Endothelial cell (in vitro differentiated cells): ENCODE measurements at places on chromosomes 7 and 10.

DNA sequence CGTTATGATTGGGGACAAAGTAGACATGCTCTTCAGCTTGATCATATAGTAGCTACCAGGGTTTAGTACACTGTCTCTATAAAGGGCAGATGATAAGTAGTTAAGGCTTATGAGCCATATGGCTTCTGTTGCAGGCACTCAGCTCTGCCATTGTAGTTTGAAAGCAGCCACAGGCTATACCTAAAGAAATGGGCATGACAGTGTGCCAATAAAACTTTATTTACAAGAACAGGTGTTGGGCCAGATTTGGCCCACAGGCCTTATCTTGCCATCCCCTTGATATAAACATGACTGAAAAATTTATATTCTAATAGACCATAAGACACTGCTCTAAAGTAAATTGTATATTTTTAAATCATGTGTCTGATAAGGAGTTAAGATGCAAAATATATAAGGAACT lies 36.6 kb downstream of the GRK5 start:
- DNase-seq: no peak

DNA sequence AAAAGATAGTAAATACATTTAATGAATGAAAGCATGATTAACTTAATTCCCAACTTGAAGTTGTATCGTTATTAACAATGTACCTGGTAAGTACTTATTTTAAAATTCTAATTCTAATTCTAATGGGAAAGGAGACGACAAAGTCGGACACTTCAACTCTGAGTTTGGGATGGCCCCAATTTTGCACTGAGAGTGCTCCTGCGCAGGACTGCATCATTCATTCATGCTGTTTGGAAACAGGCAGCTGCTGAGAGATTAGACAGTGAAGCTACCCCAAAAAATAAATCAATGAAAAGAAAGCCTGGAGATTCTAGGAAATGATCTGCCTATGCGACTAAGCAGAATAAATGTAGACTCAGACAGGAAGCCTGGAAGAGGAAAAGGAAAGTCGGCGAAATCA lies 141.7 kb upstream of the VKORC1L1 start:
- DNase-seq: no peak

DNA sequence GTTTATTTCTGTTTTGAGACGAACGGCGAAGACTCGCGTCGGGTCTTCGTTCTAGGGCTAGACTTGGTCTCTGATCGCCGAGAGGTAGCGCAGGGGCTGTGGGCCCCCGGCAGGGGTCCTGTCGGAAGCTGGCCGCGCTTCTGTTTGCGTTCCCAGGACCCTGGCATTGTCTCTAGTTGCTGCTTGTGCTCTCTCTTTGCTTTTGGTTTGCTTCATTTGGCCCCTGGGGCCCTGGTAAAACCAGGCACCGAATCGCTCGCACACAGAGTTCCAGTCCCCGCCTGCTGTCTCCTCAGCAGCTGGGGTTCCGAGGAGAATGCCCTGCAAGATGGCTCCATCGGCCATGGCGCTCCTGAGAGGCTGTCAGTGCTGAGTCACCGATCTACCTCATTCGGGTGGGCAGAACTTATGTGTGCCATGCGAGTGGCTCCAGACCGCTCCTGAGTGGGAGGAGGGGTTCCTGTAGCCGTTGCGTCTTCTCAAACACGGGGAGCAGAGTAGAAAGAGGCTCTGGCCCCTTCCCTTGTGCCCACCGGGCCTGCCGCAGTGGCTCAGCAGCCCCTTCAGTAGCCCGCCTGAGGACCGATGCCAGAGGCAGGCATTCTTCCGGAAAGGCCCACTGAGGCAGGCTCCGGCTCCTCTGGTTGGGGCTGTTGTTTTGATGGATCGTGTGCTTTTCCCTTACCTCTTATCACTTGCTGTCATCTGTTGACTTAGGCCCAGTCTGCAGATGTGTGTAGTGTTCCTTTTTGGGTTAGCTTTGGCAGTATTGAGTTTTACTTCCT lies 826 bp downstream of the CHPF2 start:
- DNase-seq: no peak

DNA sequence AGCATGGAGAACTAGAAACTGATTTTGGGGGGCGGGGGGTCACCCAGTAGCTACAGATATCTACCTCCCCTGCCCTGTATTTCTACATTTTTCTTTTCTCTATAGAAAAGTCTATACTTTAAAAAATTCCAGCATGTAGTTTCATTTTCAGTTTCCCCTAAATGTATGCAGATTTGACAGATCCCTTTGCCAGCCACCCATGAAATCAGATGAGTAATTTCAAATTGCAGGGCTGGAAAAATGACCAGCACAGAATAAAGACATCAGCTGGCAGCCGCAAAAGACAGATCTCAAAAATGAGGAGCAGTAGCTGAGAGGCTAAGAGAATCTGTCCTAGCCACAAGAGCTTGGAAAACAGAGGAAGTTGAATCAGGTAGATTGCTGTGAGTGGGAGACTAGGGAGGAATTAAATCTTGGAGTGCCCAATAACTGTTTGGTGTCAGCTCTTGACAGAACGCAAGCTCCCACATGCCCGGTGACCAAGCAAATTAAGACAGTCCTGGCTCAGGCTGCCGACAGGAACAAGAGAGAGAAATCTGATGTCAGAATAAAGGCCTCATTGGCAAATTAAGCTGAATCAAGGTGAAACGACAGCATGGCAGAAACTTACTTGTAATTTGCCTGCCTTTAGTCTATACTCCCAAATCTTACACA lies 24.5 kb downstream of the ADRB1 start:
- DNase-seq: no peak

DNA sequence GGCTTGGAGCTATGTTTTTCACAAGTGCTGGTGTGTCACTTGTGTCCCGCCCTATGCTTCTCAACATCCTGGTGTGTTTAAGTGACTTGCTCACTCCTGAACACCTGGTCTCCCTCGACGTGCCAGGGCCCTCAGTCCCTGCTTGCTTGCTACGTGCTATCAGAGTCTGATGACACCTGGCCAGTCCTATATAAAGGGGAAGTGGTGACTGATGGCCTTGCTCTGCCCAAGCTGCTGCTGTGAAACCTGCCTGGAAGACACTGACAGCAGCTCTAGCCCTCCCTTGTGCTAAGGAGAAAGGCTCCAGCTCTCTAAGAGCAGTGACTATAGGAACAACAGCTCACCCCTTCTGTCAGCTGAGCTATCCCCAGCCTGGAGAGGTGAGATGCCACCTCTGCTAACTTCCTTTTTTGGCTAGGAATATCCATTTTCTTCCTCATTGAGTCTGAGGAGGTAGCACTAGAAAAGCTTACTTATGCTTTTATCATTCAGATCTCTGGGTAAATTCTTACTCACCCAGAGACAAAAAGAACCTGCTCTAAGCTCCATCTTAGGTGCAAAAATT lies 77.2 kb upstream of the PLXNA4 start:
- no peak for DNase-seq
